ELR (cell line): ENCODE measurements at places on chromosomes 5 and 9.

DNA sequence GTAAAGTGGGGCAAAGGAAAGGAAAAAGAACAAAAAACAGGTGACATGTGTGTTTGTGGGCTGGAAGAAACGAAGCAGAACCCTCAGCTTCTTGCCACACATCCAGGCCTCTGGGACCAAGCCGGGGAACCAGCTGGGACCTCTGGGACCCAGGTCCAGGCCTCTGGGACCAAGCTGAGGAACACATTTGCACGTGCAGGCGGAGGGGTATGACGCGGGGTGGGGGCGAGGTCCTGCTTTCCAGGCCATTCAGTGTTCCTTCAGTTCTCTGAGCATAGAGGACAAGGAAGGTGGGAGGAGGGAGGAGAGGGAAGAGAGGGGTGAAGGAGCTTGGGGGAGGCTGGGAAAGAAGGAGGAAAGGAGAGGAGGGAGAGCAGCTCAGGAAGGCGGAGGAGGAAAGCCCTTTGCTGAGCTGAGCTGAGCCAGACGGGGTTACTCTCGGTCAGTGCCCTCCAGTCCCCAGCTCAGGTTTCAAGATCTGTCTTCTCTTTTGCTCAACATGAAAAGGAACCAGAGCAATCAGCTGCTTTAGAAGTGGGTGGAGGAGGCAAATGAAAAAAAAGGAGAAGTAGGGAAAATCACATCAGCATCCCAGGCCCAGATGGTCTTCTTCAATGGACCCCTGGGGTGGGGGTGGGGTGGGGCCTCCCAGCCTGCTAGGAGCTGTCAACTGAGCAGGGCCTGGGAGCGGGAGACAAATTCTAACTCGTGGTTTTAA lies 59.1 kb downstream of the ABCA1 start:
- peak; percentile 78 for DNase-seq

GRCh38 chr5:45171563-45171962 lies 362.8 kb downstream of the MRPS30 start:
- DNase-seq: no peak

DNA sequence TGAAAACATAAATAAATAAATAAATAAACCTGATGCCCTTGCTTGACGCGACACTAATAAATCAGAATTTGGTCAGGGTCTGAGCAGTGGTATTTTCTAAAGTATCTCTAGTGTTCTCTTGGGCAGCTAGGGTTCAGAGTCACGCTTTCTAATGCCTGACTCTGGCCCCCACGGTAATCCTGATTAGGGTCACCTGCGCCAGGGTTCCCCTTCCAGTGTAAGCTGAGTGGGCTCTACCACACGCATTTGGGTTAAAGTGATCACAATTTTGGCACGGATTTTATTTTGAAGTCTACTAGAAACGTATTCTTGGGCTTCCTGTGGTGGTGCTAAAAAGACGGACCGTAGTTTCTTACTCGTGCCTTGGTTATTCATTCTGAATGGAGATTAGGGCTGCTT lies 651 bp downstream of the TTC1 start:
- DNase-seq: no peak

GRCh38 chr5:147450606-147451005 lies 59.3 kb downstream of the DPYSL3 start:
- no peak for DNase-seq

DNA sequence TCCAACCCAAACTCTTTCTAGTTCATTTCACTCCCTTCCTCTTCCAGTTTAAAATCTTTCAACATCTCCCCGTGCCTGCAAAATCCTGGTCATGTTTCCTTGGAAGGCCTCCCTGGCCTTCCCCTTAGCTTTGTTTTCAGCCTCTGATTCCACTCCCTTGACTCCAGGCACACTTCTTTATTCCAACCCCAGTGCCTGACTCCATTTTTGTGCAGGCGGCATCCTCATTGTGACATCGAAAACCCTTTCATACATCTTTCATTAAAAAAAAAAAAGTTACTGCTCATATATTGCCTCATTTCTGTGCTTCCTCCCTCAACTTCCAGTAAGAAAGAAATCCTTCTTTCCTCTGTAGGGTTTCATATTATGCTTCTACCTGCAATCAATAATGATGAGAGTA lies 7.1 kb upstream of the TNFSF8 start:
- no peak for DNase-seq

- DNase-seq: no peak
These were observed 170.7 kb downstream of the HSPA4 start for GRCh38 chr5:133222521-133222920.

DNA sequence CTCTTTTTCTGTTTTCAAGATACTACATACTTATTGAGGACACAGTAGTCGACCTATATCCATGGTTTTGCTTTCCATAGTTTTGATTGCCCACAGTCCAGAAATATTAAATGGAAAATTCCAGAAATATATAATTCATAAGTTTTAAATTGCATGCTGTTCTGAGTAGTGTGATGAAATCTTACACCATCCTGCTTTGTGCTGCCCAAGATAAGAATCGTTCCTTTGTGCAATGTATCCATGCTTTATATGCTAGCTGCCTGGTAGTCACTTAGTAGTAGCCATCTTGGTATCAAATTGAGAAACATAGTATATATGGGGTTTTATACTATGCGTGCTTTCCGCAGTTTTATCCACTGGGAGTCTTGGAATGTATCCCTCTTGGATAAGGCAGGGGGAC lies 59.0 kb downstream of the CWC27 start:
- DNase-seq: no peak

GRCh38 chr9:27933210-27934025 lies 360.1 kb upstream of the C9orf72 start:
- no peak for DNase-seq

DNA sequence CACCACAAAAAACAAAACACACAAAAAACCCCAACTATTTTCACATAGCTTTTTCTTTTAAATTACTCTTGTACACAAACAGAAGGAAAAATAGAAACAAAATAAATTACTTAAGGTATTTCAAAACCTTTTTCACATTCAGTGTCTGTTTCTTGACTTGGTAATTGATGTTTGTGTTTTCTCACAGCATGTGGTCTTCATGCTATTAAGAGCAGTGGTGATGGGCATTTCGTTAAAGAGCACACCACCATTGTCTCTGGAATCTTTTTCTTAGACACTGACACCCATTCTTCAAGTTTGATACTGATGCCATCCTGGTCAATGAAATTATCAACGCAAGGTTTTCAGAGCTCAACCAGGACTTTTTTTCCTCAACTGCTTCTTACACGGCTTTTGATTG lies 63.8 kb downstream of the SLC28A3 start:
- DNase-seq: no peak

- no peak for DNase-seq
These were observed 74.6 kb downstream of the CFAP95 start for GRCh38 chr9:69895185-69895584.

- no peak for DNase-seq
These were observed 215.2 kb downstream of the COMMD10 start for GRCh38 chr5:116299746-116300640.

- DNase-seq: no peak
These were observed 25.1 kb upstream of the FCN1 start for GRCh38 chr9:134942788-134943184.

DNA sequence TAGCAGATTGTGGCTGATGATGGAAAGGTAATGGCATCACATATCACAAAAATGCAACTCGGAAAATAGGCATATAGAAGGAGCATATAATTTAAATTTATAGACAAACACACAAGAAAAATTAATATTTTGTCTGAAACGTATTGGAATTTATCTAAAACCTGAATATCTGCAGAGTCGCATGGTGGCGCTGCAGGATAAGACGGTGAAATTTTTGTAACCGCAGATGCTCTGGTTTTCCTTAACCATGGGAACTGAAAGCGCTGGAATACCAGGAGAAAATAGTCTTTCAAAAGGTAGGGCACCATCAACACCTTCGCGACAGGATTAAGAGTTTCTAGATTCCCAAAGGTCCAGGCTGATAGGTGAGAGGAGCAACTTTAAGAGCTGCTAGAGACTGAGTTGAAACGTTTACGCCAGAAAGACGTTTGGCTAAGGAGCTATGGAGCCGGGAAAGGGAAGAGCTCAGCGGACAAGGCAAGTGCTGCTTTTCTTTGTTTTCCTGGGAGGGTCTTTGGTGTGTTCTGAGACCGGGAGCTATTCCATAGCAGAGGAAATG lies 11.0 kb upstream of the PCDHB15 start:
- DNase-seq: peak; percentile 15

DNA sequence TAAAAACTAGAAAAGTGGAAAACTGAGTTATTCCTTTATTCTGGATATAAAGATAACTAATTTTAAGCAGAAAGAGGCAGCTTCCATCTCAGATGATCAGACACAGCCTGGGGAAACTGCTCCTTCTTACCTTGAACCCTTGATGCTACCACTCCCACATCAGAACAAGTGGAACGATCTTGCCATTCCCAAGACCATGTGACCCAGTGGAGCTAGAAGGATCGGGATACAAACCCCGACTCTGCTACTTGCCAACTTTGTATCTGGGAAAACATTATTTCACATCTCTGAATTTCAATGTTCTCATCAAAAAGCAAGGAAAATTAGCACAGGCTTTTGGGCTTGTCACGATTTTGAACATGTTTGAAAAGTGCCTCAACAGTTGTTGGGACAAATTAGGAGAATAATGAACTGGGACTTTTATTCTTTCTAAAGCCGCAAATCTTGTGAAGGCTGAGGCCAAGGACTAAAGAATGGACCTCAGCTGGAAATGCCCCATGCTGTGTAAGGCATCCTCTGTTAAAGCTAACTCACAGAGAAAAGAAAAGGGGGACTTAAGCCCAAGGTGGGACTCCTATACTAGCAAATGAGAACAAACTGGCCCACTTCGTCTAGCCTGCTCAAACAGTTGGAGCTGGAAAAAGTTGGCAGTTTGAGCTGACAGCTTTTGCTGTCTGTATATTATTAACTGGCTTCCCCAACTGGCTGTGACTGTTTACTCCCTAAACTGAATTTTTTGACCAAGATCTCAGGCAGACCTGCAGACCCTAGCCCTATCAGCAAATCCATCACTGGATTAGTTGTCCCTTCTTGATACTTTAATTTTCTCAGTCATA lies 552.3 kb downstream of the EFNA5 start:
- no peak for DNase-seq

GRCh38 chr9:15262581-15262980 lies 44.4 kb downstream of the TTC39B start:
- DNase-seq: no peak

DNA sequence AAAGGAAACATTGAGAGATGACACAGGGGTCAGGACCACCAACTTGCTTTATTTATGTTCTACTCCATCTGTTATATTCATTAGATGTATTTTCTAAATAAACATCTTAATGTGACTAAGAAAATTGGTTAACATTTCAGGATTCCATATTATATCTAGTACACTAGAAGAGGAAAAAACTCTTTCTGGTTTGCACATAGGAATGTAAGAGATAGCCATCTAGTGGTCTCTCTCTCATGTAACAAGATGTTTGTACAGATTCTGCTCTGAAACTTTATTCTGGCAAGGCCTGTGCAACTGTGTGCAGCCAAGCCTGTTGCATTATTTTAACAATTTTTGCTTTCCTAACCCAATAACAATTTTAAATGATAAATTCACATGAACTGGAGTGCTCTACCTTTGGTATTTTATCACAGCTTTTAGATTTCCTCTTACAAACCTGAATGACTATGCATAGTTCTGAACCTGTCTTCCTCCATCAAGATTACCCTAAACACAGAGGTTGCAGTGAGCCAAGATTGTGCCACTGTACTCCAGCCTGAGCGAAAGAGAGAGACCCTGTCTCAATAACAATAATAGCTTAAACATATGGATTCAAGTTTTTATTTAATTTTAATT lies 148.2 kb downstream of the GIN1 start:
- peak; percentile 64 for DNase-seq

DNA sequence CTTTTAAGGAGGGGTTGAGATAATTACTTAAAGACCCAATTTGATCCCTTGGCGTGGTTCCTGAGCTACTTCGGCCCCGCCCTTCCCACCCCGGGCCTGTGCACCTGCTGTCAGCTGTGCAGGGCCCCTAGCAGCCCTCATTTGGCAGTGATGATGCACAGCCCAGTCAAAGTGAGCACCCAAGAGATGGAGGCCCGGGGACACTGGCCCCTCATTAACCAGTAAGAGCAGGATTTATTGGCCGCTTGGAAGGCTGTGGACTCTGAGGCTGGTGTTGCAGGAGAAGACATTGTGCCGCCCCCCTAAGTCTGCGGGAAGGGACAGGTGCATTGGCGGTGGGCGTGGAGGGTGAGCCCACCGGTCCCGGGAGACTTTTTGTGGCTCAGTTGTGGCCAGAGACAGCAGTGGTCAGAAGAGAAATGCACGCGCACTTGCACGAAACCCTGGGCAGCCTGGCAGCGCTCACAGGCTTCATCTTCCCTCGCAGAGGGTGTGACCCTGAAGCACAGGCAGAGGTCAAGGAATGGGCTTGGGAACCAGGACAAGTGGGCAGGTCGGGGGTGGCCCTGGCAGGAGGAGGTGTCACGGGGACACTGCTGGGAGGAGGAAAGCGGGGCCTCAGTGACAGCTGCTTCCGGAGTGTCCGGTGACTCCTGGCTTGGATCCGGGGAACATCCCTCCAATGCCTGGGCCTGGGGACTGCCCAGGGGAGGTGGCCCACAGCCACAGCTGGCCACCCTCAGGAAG lies 74.0 kb upstream of the RXRA start:
- no peak for DNase-seq

DNA sequence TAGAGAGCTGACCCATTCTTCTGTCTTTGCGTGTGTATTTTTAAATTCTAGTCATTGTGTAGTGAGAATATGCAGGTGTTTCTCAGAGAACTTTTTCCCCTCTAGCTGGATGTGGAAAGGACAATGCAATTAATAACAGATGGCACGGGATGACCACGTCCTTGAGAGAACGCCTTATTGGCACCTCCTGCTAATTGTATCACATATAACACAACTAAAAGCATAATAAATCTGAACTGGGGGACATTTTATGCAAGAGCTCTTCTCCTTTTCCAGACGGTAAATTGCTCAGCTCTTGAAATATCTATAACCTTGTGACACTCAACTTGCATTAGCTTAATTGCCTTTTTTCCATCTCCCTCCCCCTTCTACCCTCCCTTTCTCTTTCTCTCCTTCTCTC lies 62.9 kb upstream of the IZUMO3 start:
- no peak for DNase-seq

GRCh38 chr5:43063721-43064171 lies 23.6 kb upstream of the ANXA2R start:
- DNase-seq: peak; percentile 42

DNA sequence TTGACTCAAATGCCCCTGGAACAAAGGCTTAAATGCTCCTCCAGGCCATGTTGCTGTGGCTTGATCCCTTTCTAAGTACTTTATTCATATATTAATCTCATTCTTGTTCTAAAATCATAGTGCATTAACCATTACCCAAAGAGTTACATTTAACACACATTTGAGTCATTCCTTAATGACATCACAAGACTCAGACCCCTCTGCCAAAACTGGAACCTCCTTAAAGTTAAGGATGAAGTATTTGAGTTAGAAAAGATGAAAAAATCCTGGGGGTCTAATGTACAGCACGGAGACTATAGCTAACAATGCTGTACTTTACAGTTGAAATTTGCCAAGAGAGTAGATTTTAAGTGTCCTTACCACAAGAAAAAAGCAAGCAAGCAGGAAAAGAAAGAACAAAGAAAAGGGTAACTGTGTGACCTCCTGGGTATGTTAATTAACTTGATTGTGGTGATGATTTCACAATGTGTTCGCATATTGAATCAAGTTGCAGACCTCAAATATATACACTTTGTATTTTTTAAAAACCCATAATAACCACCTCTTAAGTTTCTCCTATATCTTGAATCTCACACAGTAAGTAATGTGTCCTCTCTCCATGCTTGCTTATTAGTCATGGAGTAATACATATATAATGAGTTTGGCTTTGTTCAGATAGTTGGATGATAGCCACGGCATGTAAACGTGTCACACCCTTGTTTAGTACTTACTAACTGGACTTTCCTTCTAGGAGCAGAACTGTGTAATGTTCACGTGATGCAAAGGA lies 376.9 kb downstream of the SEMA5A start:
- peak; percentile 24 for DNase-seq
